ENCODE measurements at places on chromosomes 11 and 22. TPM values are rescaled to one million over a fixed set of nuclear protein-coding genes. Genes with fewer than 3 reads are reported as not detected.

GRCh38 chr22:33829546-33830280 lies 90.6 kb downstream of the LARGE1 start:
- no peak for DNase-seq

- no peak for DNase-seq
Measured at GRCh38 chr11:86108191-86108590, 39.3 kb upstream of the PICALM start.

GRCh38 chr11:18615628-18616392 lies 16.2 kb downstream of the MISFA start:
- no peak for DNase-seq

Gene PNPLA3
- total RNA-seq, result 0.70 TPM

Gene MMP8
- not detected for total RNA-seq

DNA sequence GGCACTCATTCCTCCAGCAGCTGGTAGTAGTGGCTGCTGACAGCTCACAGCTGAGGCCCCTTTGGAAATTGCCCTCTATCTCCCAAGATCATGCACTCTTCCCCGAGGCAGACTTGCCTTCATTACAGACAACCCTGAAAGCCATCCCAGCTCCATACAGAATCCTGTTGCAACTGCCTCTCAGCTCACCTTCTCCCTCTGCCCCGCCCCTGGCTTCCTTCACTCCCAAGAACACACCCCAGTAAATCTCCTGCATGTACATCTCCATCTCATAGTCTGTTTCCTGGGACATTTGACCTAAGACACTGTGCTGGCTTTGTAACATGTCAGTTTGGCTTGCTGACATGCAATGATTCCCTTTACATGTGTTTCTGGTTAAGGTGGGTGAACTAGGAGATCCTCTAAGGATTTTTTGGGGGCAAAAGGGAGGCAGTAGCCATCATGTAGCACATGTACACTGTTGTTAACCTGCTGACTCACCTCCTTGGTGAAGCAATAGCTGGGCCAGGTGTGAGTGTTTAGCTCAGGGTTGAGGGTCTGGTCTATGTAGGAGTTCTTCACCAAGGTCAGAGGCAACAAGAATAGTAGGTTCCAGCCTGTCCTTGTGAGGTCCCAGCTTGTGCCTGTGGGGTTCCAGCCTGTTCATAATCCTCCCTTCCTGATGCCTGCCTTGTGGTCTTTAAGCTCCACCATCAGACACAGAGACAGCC lies 179.6 kb downstream of the CSNK2A3 start:
- DNase-seq, result no peak

Measured in activated CD8-positive, alpha-beta T cell treated with anti-CD3 and anti-CD28 coated beads for 36 hours (primary cell).